ENCODE measurements at places on chromosomes 5 and 9.

DNA sequence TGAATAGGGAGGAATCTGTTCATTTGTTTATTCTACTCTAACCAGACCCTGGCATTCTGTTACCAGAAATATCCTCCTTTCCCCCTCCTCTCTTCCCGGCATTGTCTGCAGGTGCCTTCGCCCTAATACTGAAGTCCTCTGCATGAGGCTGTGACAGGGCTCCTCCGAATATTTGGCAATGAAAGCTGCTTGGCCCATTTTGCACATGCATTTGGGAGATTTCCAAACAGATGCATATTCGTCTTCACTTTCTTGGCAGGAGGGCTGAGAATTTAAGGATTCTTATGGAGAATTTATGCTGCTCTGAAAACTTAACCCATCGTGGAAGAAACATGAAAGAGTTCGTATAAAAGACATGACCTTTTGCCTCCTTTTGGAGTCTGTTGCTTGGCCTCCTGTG, 484.0 kb downstream of the ZNF608 start:
- DNase-seq, result no peak

DNA sequence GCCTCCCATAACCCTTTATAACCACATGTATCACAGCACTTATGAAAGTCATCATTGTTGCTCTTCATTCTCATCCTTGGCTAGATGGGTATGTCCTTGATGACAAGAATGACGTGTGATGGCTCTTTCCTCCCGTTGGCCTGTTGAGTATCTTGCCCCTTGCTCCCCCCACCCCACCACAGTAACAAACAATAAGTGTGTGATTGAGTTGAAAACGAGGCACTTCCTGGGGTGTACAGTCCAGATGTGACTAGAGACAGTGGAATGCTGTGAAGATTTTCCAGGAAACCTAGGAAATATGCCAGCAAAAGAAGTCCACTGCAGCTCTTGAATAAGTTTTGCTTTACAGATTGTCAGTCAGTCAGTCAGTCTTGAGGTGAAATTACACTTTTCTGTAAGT, 262.5 kb downstream of the ELAVL2 start:
- no peak for DNase-seq

- DNase-seq, result peak; percentile 65
Observed at GRCh38 chr9:94639061-94639998, at the start of gene FBP1. Gene FBP1, minus strand, starts transcription at chr9:94639518. Its CDS starts 208 bp downstream, at chr9:94639310.

DNA sequence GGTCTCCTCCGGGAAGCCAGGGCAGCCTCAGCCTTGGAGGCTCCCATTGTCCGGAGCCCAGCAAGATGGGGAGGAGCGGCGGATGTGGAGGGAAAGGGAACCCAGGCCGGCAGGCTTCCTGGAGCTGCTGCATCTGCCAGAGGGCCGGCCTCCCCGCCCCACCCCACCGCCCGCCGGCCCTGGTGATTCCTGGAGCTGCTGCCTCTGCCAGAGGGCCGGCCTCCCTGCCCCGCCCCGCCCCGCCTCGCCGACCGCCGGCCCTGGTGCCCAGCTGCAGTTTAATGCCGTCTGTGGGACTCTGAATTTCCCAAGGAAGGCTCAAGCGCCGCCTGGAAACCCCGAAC, 31.6 kb downstream of the EXD3 start:
- DNase-seq, result no peak

DNA sequence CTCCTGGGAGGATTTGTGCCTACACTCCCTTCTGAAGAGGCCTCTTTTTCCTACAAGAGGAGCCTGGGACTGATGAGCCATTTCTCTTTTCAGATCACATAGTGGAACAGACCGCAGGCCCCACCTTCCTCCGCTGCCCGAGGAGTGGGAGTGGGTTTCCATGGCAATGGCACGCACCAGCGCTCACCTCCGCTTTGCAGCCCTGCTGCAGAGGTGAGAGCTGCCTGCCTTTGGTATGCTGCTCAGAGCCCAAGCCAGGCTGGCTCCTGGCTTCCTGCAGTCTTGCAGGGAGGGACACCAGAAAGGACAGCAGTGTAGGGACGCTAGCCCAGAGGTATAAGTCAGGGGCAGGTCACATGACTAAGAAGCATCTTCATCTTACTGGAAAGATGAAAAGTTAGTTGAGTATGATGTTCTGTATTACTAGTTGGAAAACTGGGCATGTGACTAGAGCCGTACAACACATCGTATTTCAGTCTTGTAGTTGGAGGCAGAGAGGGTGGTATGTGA, 12.4 kb downstream of the PTTG1 start:
- DNase-seq, result peak; percentile 27

- peak; percentile 49 for DNase-seq
Observed at GRCh38 chr9:127505396-127506116, 54.2 kb downstream of the LRSAM1 start.

DNA sequence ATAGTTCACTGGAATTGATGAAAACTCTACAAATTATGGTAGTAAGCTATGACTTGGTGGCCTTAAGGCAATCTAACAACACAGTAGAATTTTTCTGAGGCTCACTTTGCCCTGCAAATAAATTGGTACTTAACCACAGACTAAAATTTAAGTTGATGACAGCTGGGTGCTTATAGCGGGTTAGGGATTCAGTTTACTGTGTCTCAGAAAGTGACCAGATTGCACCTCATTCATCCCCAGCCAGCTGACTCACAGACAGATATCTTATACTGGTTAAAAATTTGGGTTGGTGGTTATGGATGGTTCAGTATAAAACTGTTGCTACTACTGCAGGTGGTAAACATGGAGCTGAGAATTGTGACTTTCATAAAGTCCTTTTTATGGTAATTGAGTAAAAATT, 2.8 kb downstream of the CKS2 start:
- DNase-seq, result no peak
